ENCODE measurements at places on chromosomes 7 and 10. TPM values are rescaled to one million over a fixed set of nuclear protein-coding genes. Genes with fewer than 3 reads are reported as not detected.

SH2D4B gene
- 0.14 TPM for total RNA-seq

ETV1 gene
- not detected for total RNA-seq

LRIT1 gene
- total RNA-seq: not detected

IGFBP3 gene
- total RNA-seq: 0.31 TPM

TUBB8 gene
- not detected for total RNA-seq

SPDYE2B gene
- not detected for total RNA-seq

MARVELD1 gene
- total RNA-seq: 0.57 TPM

MSMB gene
- not detected for total RNA-seq

NCF1 gene
- 1.4 TPM for total RNA-seq

CUZD1 gene
- 0.73 TPM for total RNA-seq

XRCC2 gene
- 26.2 TPM for total RNA-seq

LRRC4 gene
- total RNA-seq: 0.51 TPM

GNGT1 gene
- not detected for total RNA-seq

CTTNBP2 gene
- total RNA-seq: not detected

MOGAT3 gene
- not detected for total RNA-seq

SNCG gene
- 1.7 TPM for total RNA-seq

PIK3AP1 gene
- 9.1 TPM for total RNA-seq

PARD3 gene
- 2.7 TPM for total RNA-seq

LRRC61 gene
- total RNA-seq: 10.8 TPM

UNCX gene
- not detected for total RNA-seq

FBXL13 gene
- total RNA-seq: 0.56 TPM

GSTO2 gene
- total RNA-seq: 1.4 TPM

C7orf33 gene
- not detected for total RNA-seq

PTPN20 gene
- 0.71 TPM for total RNA-seq

BBS9 gene
- 9.6 TPM for total RNA-seq

WEE2 gene
- total RNA-seq: not detected

CALCR gene
- not detected for total RNA-seq

TCERG1L gene
- total RNA-seq: 0.45 TPM

GPC2 gene
- total RNA-seq: 18.9 TPM

CFAP58 gene
- 1.5 TPM for total RNA-seq

PTPRE gene
- total RNA-seq: 55.5 TPM

LRIT2 gene
- total RNA-seq: not detected

SPDYE8 gene
- not detected for total RNA-seq

ZNF365 gene
- total RNA-seq: not detected

OR2A7 gene
- total RNA-seq: 2.6 TPM

OGDHL gene
- total RNA-seq: 0.14 TPM

ZNF775 gene
- total RNA-seq: 4.4 TPM

HPS1 gene
- 57.4 TPM for total RNA-seq

ABCB1 gene
- total RNA-seq: 5.1 TPM

OPTN gene
- 47.8 TPM for total RNA-seq

TES gene
- 79.2 TPM for total RNA-seq

AGAP3 gene
- 52.2 TPM for total RNA-seq

ADGRA1 gene
- total RNA-seq: not detected

MPP7 gene
- total RNA-seq: 24.4 TPM

AKR1C8 gene
- not detected for total RNA-seq

SSMEM1 gene
- total RNA-seq: not detected

ELFN1 gene
- not detected for total RNA-seq

PNLIPRP3 gene
- total RNA-seq: not detected

HPS6 gene
- total RNA-seq: 20.2 TPM

AZGP1 gene
- 0.43 TPM for total RNA-seq

CPA2 gene
- 0.23 TPM for total RNA-seq

SLC26A5 gene
- not detected for total RNA-seq

IDI2 gene
- not detected for total RNA-seq

CALHM3 gene
- not detected for total RNA-seq

LOXL4 gene
- not detected for total RNA-seq

HOXA7 gene
- total RNA-seq: not detected

CTNNA3 gene
- 0.39 TPM for total RNA-seq

APBB1IP gene
- total RNA-seq: 31.1 TPM

LIPN gene
- not detected for total RNA-seq

MRLN gene
- not detected for total RNA-seq

All from activated naive CD4-positive, alpha-beta T cell treated with anti-CD3 and anti-CD28 coated beads, Interleukin-2, amount 50 U/mL, for 72 hours (primary cell).